ENCODE measurements at places on chromosomes 4 and X.
A peak's percentile ranks its signal among the peaks of the same experiment; 100 is the strongest.

GRCh38 chr4:37981844-37982720, 21.9 kb downstream of the PTTG2 start:
- DNase-seq, result no peak

GRCh38 chr4:159515314-159516025, 412.6 kb downstream of the RAPGEF2 start:
- no peak for DNase-seq

- no peak for DNase-seq
These were observed 371.6 kb upstream of the EMCN start for GRCh38 chr4:100889401-100889800.

DNA sequence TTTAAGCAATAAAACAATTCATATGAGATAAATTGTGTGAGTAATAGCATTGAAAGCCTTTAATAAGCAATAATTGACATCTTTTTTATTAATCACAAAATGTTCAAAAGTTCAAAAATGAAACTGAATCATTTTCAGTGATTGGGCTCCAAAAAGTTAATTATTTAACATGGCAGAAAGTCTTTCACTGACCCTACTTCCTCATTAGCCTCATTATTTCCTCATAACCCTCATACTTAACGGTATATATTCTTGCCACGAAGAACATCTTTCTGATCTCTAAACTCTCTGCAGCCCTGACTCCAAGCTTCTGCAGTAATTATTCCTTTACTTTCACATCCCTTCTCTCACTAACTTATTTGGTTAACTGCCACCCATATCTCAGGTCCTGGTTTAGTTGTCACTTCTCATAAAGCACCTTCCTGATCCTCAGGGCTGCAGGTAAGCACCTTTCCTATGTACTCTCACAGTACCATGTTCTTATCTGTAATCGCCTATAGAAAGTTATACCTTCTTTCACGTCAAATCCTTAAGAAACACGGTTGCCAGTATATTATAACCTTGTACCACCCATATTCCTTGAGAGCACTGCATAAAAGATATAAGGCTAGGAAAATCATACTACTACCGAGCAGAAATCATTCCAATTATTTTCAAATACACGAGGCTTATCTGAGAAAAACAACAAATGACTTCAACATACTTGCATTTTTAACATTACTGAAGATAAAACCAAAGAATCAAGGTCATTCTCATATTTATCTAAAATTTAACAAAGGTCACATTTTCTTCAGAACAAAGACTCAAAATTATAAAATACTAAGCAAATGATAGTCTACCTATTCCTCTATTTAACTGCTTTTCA, 72.2 kb downstream of the PPP3CA start:
- DNase-seq, result no peak

- no peak for DNase-seq
These were observed 188.4 kb upstream of the GNPDA2 start for GRCh38 chr4:44914748-44915147.

DNA sequence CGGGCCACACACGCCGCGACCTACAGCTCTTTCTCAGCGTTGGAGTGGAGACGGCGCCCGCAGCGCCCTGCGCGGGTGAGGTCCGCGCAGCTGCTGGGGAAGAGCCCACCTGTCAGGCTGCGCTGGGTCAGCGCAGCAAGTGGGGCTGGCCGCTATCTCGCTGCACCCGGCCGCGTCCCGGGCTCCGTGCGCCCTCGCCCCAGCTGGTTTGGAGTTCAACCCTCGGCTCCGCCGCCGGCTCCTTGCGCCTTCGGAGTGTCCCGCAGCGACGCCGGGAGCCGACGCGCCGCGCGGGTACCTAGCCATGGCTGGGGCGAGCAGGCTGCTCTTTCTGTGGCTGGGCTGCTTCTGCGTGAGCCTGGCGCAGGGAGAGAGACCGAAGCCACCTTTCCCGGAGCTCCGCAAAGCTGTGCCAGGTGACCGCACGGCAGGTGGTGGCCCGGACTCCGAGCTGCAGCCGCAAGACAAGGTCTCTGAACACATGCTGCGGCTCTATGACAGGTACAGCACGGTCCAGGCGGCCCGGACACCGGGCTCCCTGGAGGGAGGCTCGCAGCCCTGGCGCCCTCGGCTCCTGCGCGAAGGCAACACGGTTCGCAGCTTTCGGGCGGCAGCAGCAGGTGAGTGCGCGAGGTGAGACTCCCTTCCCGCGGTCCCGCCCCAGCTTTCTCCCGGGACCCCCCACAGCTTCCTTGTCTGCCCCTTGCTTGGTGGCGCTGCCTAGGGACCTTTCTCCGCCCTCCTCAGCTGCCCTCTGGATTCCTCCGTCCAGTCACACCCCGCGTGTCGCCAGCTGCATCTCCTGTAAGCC, 678 bp downstream of the BMP3 start:
- no peak for DNase-seq

DNA sequence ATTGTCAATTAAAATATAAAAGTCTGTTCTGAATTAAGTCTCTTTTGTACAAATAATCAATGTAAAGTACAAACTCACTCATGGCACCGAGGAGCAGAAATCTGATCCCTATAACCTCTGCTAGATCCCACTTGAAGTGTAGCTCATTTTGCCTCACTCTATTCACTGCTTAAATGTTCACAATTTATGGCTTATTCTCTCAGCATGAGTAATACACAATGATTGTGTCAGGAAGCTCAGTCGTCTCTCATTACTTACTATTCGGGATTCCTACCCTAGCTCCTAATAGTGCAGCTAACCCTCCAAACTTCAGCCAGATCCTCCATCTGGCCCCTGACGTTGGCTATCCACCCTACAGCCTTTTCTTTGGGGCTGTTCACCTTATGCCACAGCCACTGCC, 4.7 kb upstream of the AMMECR1 start:
- no peak for DNase-seq

GRCh38 chr4:127642169-127642568, 9.4 kb downstream of the INTU start:
- no peak for DNase-seq

- no peak for DNase-seq
These were observed 53.7 kb upstream of the NKX1-1 start for GRCh38 chr4:1459722-1460511.

- no peak for DNase-seq
These were observed 1653.6 kb upstream of the TENM3 start for GRCh38 chr4:180589575-180589974.

GRCh38 chrX:39401483-39402110, 600.3 kb downstream of the MID1IP1 start:
- DNase-seq, result no peak

DNA sequence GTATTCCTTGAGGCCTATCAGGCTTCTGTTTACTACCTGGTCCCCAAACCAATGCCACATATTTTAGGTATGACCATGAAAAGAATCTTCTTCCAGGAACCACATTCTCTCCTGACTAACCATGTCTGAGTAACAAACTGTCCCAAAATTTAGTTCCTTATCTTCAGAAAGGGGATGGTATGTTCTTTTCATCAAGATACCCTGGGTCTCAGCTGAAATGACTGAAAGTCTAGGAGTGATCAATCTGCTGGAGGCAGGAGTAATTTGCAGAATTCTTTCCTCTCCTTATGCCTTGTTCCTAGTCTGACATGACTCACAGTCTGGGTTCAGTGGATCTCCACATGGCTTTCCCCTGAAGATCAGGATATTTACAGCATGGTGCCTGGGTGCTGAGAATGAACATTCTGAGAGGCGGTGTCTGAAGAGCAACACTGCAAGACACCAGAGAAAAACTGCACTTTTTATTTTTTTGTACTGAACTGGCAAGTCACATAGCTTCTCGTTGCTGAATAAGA, 665.5 kb downstream of the TLL1 start:
- DNase-seq, result no peak

GRCh38 chrX:2508648-2509335, 8.0 kb upstream of the DHRSX start:
- DNase-seq, result no peak

DNA sequence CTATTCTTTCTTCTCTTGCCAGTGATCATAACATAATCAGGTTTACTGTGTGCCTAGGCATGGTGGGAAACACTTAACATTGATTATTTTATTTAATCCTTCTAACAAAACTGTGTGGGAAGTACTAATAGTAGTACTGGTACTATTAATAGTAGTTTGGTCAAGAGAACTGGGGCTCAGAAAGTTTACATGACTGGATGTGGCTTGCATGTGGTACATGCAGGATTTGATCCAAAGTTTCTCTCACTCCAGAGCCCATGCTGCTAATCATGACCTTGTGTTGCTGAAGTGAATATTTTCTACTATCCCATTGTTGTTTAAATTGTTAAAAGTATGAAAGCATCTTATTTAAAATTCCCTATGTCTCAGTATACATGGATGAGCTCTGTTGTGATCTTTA, 78.4 kb downstream of the TMEM164 start:
- no peak for DNase-seq

DNA sequence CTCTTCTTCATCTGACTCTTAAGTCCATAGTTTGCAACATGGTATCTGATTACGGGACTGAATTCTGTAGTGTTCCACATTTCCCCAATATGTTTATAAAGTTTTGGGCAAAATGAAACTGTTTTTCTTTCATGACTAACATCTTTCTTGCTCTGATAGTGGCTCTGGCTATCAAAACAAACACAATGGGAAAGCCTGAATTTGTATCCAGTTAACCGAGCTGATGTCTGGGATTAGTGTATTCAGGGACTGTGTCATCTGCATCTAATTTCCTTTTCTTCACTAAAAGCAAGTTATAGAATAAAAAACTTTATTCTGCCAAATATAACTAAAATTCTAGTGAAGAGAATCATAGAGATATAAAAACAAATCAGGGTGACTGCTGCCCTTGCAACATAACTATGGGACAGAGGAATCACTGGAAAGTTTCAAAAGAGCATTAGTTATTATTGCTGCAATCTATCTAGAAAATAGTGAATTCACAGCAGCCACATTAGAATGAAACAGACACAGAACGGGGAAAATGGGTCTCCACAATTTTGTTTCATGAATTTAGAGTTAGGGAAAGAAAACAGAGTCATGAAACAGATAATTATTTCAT, 61.3 kb downstream of the ANTXR2 start:
- DNase-seq, result no peak

DNA sequence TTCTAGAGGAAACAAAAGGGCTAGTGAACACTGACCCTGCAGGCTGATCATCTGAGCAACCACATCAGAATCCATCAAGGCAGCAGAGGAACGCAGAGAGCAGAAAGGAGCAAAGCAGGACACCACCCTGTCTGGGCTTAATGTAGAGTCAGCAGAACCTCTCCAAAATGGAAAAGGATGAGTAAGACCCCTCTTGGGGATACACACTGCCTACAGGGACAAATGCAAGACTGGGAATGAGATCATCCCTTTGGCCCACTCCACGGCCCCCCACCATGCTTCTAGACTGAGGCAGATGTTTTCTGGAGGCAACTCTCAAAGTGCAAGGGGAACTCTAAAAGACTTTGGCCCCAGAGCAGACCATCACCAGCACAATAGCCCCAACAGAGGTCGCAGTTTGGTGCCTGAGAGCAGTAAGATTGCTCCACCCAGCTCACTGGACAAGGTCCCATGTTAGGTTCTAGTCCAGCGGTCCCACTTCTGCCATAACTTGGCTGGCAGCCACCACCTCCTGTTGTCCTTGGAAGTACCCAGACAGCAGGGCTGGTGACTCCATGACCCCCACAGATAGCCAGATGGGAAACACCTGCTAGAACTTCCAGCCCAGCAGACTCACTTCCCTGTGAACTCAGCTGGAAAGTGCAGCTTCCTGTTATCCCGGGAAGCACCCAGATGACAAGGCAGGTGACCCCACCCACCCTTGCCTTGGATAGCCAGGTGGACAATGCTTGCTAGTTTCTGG, 372.7 kb downstream of the INPP4B start:
- DNase-seq, result no peak

DNA sequence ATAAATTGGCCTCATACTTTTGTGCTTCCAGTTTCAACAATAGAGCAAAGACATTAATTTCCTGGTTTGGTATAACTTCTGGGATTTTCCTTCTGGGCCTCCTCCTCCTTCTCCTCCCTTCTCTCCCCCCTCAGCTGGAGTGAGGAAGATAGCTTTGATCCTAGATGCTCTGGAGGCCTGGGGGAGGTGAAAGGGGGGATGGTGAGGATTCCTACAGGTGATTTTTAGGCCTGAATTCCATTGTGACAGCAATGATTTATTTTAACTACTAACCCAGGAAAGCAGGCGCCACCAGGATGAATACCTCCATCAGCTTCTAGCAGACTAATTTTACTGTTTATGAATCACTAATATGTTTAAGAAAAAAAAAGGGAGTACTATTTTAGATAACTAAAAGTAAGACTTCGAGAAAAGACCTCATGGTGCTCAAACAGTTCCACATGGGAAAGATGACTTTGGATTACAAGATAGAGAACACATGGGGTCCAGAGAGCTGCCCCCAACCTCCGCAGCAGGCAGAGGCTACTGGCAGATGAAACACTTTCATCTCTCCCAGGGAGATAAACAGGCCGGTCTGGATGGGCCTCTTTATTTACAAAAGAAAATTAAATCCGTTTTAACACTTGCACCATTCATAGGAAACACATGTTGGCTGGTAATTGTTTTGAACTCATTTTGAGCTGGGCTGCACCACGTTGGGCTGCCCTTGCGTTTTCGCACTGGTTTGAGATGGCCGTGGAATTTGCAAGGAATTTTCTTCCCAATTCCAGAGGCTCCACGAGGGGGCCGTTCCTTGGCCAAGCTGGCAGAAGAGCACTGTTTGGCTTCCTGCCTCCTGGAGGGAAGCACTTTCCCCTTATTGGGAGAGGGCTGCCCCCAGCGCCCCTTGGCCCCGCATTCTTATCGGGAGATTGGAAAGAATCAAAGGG, 125.1 kb upstream of the STX18 start:
- DNase-seq, result no peak

GRCh38 chrX:139692506-139692849, 15.5 kb downstream of the MCF2 start:
- DNase-seq, result no peak

GRCh38 chr4:660401-660800, 13.7 kb downstream of the ATP5ME start:
- no peak for DNase-seq

- peak; percentile 80 for DNase-seq
These were observed 606.0 kb downstream of the BCOR start for GRCh38 chrX:39491548-39492297.

GRCh38 chr4:4267981-4268380, 20.0 kb upstream of the TMEM128 start:
- DNase-seq, result no peak

- DNase-seq, result no peak
These were observed 640.6 kb downstream of the SPRY1 start for GRCh38 chr4:124037236-124037635.

DNA sequence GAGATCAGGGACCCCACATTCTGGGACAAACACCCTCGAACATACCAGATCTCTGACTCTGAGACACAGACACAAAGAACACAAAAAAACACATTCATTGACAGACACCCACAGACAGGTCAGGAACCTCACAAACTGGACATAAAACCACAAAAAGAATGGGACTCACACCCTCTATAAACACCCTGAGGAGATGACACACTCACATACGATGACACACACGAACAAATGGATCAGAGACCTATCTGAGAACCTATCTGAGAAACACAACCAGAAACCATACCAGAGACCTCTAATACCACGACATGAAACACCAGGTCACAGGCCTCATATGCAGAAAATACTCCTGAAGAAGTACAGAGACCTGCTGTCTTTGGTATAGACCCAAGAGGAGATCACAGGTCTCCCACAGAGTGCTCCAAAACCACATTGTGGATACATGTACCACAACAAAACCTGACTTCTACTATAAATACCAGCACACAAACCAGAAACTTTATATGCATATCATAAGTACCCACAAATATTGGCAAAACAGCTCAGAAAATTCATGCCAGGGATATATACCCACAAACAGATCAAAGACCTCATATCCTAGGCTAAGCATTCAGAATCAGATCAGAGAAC, 19.5 kb downstream of the SUV39H1 start:
- no peak for DNase-seq
